ENCODE measurements at places on chromosomes 5 and 9.

GRCh38 chr5:90015584-90016018 lies 394.0 kb downstream of the CETN3 start:
- no peak for DNase-seq

- DNase-seq, result no peak
Observed at GRCh38 chr9:108476574-108476973, 379.2 kb downstream of the ACTL7B start.

DNA sequence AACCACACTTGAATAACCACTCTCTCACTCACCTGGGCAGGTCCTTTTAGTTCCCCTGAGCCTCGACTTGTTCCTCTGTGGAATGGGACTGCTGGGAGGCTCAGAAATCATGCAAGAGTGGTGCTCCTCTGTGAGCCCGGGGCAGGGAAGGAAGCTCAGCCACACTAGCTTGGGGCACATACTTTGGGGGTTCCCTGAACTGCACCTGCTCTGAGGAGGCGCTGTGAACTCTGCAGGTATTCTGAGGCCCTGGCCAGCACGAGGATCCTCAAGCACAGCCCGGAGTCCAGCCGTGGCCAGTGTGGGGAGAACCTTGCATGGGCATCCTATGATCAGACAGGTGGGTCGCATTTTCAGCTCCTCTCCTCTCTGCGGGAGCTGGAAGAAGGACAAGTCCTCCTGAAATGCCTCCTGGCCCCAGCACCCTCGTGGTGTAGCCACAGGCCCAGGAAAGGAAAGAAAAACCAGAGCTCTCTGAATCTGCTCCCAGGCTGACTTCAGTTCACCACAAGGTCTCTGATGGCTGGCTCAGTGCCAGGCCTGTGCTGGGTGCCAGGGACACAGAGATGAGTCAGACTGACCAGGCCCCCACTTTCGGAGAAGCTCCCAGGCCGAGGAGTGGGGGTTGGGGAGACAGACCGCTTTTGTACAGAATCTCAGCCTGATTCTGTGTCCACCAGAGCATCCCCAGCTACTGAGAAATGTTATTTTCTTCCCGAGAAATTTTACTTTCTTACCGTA lies 11.9 kb downstream of the GLIPR2 start:
- no peak for DNase-seq

DNA sequence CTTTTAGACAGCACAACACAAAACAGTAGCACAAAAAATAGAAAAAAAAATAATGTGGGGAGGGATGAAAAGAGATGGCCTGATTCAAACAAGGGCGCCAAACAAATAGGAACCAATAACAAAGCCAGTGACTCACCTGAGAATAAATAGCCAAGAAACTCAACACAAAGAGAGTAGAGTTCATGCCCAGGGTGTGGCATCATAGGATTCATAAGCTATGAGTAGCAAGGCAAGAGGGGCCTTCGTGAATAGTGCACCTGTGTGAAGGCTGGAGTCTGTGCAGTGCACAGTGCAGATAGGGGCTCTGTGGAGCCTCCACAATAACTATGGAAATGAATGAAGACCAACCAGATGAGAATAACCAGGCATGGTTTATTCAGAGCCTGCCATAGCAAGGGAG lies 541.7 kb downstream of the SPOCK1 start:
- DNase-seq, result no peak

DNA sequence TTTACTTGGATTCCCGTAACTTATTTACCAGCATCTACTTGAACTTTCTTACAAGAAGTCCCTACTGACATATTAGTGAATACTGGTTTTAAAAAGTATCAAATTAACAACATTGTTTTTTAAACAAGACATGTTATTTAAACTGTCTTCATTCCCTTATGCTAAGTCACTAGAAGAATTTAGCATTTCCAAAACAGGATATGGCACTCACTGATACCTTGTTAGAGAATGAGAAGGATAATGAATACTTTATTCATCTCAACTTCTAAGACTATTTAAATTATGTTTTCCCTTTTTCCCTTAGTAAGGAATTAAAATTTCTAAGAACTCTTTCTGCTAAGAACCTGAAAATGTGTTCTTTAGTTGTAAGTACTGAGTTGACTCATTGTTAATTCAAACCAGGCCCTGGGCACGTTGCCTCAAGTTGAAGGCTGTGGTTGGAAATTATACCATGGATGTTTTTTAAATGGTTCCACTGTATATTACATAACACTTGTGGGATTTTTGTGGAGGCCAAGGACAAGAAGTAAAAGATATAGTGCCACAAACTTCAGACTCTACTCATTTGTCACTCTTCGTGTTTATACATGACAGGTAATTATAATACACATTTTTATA lies 219.0 kb upstream of the EDIL3 start:
- no peak for DNase-seq

GRCh38 chr5:34488984-34489383 lies 167.1 kb upstream of the RAI14 start:
- no peak for DNase-seq

- no peak for DNase-seq
Observed at GRCh38 chr5:135139381-135140134, 105.5 kb upstream of the PITX1 start.
